SJCRH30 (cell line): ENCODE measurements at places on chromosomes 7 and 10.
A peak's percentile ranks its signal among the peaks of the same experiment; 100 is the strongest.

GRCh38 chr10:93565446-93565845 lies 1.0 kb upstream of the FFAR4 start:
- no peak for DNase-seq

- no peak for DNase-seq
Observed at GRCh38 chr10:15216700-15217099, 48.2 kb upstream of the NMT2 start.

GRCh38 chr7:67598469-67598868 lies 601.8 kb downstream of the TYW1 start:
- no peak for DNase-seq

GRCh38 chr7:79296553-79297320 lies 156.7 kb downstream of the MAGI2 start:
- no peak for DNase-seq

DNA sequence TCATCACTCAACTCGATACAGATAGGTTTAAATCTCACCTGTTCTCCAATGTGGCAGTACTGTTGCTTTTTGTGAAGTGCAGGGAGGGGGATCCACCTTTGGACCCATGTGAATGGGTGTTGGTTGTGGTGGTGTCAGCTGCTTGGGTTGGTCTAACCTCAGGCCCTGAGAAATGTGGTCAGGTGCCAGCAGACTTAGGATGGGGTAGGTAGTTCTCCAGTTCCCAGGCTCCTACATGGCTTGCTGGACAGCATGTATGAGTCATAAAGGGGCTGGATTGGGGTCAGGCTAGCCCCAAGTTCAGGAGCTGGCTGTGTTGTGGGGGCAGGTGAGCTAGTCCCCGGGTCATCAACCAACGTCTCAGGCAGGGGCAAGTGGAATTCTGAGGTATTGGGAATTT lies 472.6 kb upstream of the CNTNAP2 start:
- DNase-seq = peak; percentile 11

GRCh38 chr7:8261711-8262695 lies at the start of gene ICA1:
Gene ICA1, minus strand, starts transcription at chr7:8262167. Its CDS starts 26,241 bp downstream, at chr7:8235926.
- DNase-seq = no peak

DNA sequence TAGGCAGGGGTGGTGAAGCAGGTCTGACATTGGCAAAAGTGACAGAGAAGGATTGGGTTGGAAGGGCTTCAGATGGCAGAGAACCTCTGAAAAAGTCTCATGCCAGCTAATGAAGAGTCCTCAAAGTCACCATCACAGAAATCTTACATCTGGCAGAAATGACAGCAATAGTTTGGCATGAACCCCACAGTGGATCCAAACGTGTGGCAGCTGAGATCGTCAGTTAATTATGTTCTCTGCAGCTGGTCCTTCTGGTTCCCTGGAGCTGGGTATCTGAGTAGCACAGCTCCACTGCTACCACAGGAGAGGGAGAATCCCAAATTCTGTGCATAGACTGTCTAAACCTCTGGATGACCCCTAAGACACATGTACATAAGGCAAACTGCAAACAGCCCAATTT lies 73.4 kb downstream of the ALOX5 start:
- no peak for DNase-seq

GRCh38 chr7:988963-989529 lies 6.1 kb downstream of the CYP2W1 start:
- DNase-seq = no peak

GRCh38 chr10:14773551-14774213 lies 1.0 kb downstream of the FAM107B start:
- no peak for DNase-seq

- no peak for DNase-seq
Observed at GRCh38 chr10:122878799-122879338, 512 bp downstream of the FAM24B start.

DNA sequence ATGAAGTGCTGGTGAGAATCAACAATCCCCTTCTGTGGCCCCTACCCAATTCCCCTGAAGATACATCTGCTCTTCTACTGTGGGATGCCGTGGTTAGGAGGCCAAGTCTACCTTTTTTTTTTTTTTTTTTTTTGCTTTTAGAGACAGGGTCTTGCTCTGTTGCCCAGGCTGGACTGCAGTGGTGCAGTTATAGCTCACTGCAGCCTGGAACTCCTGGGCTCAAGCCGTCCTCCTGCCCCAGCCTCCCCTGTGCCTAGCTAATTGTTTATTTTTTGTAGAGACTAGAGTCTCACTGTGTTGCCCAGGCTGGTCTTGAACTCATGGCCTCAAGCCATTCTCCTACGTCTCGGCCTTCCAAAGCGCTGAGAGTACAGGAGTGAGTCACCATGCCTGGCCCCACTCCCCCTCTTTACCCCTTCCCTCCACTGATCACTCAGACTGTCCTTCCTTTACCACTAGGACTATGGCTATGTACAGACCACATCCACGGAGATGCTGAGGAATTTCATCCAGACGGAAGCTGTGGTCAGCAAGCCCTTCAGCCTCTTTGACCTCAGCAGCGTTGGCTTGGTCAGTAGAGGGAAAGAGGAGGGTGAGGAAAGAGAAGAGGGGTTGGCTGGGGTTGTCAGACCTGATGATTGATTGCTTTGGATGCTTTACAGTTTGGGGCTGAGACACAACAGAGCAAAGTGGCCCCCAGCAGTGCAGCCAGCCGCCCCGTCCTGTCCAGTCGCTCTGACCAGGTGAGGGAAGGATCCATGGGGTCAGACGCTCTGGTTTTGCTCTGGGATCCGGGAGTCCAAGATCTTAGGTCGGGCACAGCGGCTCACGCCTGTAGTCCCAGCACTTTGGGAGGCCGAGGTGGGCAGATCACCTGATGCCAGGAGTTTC lies 1.8 kb downstream of the AP4M1 start:
- no peak for DNase-seq

- no peak for DNase-seq
Observed at GRCh38 chr7:50721661-50722259, 60.9 kb downstream of the GRB10 start.

DNA sequence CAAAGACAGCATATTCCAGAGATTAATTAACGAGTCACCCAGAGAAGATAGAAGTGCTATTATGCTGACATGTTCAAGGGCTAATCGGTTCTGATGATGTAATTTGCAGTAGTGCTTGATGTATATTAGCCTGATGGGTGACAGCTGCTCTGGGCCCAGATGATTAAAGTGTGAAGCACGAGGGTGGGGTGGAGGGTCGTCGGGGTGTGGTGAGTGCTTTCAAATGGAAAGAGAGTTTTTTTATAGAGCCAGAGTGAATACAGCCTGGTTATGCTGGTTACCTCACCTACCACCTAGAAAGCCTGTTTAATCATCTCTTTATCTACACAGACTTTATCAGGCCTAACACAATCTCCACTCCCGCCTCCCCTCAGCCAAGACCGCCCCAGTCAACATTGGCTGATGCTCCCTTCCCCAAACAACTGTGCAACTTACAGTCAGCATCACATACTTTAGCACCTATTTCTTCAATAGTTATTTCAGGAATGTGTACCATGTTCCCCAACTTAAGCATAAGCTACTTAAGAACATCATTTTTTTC lies 11.5 kb upstream of the STN1 start:
- DNase-seq = no peak

DNA sequence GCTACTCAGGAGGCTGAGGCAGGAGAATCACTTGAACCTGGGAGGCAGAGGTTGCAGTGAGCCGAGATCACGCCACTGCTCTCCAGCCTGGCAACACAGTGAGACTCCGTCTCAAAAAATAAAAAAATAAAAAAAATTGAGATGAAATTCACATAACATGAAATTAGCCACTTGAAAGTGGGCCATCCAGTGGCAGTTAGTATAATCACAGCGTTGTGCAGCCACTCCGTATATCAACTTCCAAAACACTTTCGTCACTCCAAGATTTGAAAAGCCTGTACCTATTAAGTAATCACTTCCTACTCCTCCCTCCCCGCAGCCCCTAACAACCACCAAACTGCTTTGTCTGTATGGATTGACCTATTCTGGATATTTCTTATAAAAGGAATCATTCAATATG lies 20.7 kb upstream of the CACUL1 start:
- no peak for DNase-seq

- peak; percentile 43 for DNase-seq
Observed at GRCh38 chr10:75208181-75208580, 2.4 kb upstream of the VDAC2 start.

GRCh38 chr10:79298403-79299244 lies 48.6 kb upstream of the PPIF start:
- peak; percentile 64 for DNase-seq

DNA sequence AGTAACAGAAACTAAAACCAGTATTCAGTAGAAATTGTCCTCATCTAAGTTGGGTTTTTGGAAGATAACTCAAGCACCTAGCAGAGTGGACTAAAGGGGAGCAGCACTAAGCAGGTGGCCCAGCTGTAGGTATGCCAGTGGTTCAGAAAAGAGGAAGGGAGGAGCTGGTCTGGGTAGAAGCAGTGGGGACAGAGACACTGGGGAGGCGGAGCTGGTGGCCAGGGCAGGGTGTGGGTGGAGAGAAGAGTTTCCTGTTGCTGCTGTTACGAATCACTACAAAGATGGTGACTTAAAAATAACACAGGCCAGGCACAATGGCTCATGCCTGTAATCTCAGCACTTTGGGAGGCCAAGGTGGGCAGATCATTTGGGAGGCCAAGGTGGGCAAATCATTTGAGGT lies 136.2 kb downstream of the WDR11 start:
- no peak for DNase-seq

DNA sequence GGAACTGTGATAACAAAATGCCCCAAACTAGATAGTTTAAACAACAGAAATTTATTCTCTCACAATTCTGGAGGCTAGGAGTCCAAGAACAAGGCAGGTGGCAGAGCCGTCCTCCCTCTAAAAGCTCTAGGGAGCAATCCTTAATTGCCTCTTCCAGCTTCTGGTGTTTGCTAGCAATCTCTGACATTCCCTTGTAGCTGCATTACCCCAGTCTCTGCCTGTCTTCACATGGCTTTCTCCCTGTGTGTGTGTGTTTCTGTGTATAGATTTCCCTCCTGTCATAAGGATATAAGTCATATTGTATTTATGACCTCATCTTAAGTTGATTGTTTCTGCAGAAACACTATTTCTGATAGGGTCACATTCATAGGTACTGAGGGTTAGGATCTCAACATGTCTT lies 177.5 kb downstream of the WNT2 start:
- DNase-seq = no peak

GRCh38 chr7:66776800-66777442 lies 36.4 kb downstream of the RABGEF1 start:
- no peak for DNase-seq

DNA sequence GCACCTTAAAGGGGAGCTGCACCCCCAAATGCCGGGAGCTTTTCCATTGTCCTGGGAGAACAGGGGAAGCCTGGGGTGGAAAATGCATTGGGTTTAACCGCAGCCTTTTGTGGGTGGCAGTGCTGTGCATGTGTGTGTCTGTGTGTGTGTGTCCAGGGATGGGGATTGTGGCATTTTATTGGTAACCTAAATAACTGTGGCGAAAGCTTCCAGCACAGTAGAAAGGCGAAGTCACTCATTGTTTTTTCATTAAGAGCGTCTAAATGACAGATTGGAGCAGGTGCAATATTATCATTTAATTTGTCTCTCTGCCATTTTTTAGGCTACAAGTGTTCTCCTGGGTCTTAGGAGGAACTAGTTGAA lies 55.1 kb downstream of the INSIG1 start:
- DNase-seq = no peak

DNA sequence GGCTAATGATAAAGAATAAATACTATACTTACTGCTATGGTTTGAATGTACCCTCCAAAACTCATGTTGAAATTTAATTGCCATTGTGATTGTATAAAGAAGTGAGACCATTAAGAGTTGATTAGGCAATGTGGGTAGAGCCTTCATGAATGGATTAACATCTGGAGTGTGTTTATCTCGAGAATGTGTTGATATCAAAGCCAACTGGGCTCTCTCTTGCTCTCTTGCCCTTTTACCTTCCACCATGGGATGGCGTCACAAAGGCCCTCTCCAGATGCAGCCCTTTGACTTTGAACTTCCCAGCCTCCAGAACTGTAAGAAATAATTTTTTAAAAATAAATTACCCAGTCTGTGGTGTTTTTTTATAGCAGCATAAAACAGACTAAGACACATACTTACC lies 50.1 kb upstream of the GHITM start:
- DNase-seq = no peak

GRCh38 chr7:47932016-47932415 lies 16.2 kb downstream of the PKD1L1 start:
- no peak for DNase-seq

DNA sequence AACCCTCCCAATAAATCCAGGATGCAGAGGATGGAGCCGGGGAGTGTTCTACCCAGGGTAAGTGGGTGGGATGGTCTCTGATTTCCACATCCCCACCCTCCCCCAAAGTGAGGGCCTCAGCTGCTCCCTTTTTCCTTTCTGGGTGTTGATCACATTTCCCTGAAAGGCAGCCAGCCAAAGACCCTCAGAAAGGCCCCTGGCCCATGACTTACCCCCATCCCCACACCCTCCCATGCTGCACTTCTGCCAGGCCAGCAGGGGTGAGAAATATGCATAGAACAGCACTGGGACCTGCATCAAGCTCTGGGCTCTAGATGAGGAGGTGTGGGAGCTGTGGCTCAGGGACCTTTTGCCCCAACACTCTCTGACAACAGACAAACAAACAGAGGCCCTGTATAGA lies 927.3 kb upstream of the ZNF722 start:
- DNase-seq = no peak

DNA sequence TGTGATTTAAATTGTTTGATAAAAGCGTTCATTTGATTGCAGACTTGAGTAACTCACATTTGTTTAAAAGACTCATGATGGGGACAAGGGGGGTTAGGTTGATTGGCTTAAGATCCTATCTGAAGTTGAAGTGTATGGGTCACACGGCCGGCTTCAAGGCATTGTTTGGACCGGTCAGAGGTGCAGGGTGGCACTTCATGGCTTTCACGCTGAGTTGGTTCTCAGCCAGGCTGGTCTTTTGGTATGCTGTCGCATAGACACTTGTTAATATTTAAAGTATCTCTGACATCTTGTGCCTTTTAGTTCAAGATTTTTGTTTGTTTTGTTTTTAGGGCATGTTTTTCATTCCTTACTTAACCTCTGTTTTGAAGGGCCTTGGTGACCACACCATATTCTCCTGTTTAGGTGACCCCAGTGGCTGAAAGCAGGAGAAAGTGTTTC lies 58.1 kb downstream of the CCNY start:
- DNase-seq = no peak

- no peak for DNase-seq
Observed at GRCh38 chr10:127315888-127316287, 119.5 kb upstream of the INSYN2A start.

GRCh38 chr10:117502421-117503243 lies 39.9 kb upstream of the EMX2 start:
- no peak for DNase-seq

GRCh38 chr7:47145186-47145725 lies 436.7 kb downstream of the TNS3 start:
- no peak for DNase-seq

- DNase-seq = no peak
Observed at GRCh38 chr10:99828464-99828863, 46.0 kb downstream of the ABCC2 start.

DNA sequence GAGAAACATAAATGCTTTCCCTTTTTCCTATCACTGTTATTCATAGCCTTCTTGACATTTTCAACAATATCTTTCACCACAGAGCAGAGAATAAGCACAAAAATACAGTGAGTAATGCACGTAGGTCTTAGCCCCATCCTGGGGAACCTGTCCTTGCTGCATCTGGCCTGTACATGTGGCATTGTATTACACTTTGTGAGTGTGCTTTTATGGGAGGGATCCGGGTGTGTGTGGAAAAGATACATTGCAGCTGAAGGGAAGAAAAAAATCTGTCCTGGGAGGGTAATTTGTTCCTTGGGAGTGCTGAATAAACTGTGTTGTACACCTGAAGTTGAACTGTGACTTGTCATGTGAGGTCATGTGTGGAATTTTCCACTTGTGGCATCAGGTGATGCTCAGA lies 422.7 kb upstream of the LRGUK start:
- DNase-seq = no peak
